Activated CD4-positive, alpha-beta T cell treated with anti-CD3 and anti-CD28 coated beads for 1 hour (primary cell): ENCODE measurements at places on chromosomes 6 and 20.

DNA sequence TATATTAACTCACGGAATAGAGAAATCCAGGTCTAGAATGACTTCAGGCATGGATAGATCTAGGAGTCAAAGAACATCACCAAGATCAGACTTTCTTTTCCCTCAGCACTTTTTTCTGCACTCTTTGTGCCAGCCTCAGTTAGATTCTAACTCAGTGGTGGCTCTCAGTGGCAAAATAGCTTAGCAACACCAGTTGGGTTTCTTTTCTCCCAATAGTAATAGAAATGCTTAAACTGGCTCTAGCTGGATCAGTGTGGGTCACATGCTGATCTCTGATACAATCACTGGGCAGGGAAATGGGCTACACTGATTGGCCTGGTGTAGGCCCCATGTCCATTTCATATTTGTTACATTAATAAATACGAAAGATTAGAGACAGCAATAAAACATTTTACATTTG is 44.2 kb upstream of the ARFGEF2 start:
- no peak for DNase-seq

DNA sequence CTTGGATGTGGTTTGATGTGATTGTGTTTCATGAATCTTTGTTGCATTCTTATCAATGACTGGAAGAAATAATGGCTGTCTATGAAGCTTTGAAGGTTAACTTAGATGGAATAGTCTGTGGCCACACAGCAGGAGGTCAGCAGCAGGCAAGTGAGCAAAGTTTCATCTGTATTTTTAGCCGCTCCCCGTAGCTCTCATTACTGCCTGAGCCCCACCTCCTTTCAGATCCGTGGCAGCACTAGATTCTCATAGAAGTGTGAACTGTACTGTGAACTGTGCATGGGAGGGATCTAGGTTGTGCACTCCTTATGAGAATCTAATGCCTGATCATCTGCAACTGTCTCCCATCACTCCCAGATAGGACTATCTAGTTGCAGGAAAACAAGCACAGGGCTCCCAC is 660.2 kb downstream of the EPHA7 start:
- no peak for DNase-seq

DNA sequence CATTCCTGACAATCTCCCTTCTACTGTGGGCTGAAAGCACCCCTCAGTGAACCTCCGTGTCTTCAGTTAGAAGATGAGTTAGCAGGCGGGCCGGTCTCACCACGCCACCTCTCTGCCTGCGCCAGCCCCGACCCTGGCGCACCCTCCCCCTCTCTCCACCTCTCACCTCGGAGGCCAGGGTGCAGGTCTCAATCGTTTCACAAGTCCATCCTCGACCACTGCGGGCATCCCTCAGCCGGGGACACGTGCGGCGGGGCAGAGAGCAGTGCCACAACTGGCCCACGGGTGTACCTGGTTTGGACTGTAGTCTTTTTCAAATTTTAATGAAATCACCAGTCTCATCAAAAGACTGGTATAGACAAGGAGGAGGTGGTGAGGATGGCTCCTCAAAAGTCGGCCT is 34.4 kb downstream of the NFATC2 start:
- DNase-seq, result no peak

- DNase-seq, result peak; percentile 48
These were observed 46.2 kb upstream of the TRIM26 start for GRCh38 chr6:30259140-30260035.

DNA sequence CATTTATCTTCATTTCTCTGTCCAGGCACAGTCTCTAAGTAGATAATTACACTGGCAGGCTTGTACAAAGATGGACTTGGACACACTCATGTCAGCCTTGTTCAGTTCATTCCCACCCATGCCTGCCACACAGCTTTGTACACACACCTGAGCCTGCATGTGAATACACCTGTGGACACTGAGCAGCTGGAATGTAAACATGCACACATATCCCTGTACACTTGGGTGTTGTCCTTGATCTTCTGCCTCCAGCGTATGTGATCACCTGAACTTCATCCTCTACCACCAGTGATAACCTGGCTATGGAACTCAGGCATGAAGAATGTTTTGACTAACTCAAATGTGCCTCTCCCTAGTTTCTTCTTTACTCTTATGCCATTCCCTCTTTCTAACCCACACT is 190.6 kb downstream of the DHX35 start:
- DNase-seq, result no peak

DNA sequence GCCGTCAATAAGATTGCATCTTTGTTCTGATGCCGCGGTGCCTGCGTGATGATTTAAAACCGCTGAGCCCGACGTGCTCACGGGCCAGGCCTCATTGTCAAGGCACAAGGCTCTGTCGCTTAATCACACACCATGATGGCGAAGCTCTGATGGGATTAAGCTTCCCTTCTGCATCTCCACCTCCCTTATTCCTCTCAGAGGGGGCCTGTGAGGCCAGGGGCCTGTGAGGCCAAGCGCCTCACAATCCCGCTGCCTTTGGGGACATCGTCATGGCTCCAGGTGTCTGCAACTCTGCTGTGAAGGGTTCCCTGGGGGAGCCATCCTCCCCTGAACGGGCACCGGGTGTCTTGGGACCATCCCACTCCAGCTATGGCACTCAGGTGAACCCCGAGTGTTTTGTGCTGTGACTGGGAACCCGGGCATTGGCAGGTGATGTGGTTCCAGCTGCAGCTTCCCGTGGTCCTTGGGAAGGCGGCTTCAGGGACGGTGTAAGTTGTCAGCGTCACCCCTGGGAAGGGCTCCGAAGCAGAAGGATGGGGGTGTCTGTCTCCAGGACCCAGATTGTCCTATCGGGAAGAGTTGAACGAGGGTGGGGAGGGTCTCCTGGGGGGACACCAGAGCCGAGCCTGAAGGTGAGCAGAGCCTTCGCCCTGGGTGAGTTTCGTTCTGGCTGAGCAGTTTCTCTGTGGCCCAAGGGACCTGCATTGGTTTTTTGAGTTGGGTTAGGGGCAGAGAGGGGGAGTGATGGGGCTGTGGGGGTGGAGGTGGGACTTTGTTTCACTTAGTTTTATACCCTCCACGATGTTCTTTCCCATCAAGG is 18.0 kb upstream of the BHLHE23 start:
- no peak for DNase-seq

DNA sequence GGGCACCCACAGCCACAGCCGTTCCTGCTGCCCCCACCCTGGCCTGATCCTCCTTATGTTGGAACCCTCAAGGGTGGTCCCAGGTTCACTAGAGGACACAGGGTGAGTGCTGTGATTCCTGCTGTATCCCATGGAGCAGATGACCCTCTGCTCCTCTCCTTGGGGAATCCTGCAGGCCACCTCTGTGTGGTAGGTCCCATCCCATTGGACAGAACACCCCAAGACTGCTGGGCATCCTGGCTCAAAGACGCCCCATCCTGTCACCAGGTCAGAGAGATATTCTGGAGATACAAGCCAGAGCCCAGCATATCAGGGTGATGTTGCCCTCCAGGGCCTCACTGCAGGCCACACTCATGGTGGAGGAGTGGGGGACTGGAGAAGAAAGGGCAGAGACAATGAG is 28.4 kb downstream of the HLA-A start:
- no peak for DNase-seq

GRCh38 chr6:112189494-112189893 is 64.9 kb downstream of the LAMA4 start:
- no peak for DNase-seq

- no peak for DNase-seq
These were observed 155.5 kb downstream of the HACE1 start for GRCh38 chr6:104704191-104704590.

GRCh38 chr20:32075534-32075933 is 23.5 kb downstream of the HCK start:
- no peak for DNase-seq

DNA sequence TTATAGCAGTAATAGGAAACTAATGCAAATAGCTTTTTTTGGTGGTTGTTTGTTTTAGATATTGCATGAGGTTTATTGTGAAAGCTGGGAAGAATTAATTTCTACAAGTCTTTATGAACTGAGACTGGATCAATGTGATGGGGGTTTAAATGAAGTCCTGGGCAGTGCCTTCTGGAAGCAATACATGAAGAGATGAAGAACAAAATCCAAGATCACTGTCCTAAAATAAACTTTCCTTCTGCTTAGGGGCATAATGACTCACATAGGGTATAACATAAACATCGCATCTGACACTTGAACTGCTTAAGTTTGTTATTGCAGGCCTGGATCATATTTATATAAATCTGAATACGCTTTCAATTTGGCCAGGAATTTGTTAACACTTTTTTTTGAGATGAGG is 20.9 kb upstream of the SHLD1 start:
- no peak for DNase-seq

DNA sequence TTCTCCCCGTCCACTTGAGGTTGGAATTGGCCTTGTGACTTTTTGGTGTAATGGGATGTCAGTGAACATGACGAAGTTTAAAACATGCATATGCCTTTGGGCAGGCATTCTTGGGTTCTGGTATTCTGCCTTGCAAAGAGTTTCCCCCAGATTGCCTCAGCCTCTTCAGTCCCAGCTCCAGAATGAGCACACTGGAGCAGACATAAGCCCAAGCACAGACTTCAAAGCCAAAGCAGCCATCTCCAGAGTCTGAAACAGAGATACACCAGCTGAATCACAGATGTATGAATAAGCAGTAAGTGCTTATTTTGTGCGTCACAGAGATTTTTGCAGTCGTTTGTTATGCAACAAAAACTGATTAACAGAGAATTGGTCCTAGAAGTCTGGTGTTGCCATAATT is 546.0 kb downstream of the FRK start:
- no peak for DNase-seq

GRCh38 chr6:30200551-30201281 is 12.5 kb downstream of the TRIM26 start:
- DNase-seq, result no peak

GRCh38 chr6:106511288-106512047 is 117.8 kb downstream of the RTN4IP1 start:
- no peak for DNase-seq

DNA sequence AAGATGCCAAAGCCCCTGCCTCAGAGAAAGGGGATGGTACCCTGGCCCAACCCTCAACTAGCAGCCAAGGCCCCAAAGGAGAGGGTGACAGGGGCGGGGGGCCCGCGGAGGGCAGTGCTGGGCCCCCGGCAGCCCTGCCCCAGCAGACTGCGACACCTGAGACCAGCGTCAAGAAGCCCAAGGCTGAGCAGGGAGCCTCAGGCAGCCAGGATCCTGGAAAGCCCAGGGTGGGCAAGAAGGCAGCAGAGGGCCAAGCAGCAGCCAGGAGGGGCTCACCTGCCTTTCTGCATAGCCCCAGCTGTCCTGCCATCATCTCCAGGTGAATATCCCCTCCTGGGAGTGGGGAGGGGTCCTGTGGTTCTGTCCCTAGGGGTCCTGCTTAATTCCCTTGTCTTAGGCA is 1.1 kb downstream of the MYLK2 start:
- no peak for DNase-seq

- no peak for DNase-seq
These were observed 467.3 kb downstream of the C6orf118 start for GRCh38 chr6:164842085-164842484.

DNA sequence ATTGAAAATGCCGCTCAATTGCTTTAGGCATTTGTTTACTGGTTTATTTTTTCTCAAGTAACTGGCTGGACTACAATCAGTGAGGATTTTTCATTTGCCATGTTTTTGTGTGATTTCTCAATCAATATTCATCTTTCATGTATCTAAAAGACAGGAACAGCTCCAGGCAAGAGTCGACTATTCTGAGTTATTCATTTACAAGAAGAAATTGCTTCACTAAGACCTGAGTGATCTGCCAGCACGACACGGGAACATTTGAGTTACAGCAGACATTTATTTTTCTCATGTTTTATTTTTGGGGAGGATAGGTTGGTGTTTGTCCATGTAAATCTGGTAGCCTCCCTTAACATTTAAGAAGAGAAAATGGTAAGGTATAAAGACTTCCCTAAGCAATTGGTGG is 124.1 kb downstream of the CBLN4 start:
- DNase-seq, result no peak

GRCh38 chr20:1282966-1283365 is 16.9 kb downstream of the SNPH start:
- DNase-seq, result no peak
